Endothelial cell of umbilical vein (primary cell): ENCODE measurements at places on chromosomes 12 and 14. TPM values are rescaled to one million over a fixed set of nuclear protein-coding genes. Genes with fewer than 3 reads are reported as not detected.

ETFBKMT gene
- 2.4 and 3.1 TPM in 2 replicates for total RNA-seq

DNA sequence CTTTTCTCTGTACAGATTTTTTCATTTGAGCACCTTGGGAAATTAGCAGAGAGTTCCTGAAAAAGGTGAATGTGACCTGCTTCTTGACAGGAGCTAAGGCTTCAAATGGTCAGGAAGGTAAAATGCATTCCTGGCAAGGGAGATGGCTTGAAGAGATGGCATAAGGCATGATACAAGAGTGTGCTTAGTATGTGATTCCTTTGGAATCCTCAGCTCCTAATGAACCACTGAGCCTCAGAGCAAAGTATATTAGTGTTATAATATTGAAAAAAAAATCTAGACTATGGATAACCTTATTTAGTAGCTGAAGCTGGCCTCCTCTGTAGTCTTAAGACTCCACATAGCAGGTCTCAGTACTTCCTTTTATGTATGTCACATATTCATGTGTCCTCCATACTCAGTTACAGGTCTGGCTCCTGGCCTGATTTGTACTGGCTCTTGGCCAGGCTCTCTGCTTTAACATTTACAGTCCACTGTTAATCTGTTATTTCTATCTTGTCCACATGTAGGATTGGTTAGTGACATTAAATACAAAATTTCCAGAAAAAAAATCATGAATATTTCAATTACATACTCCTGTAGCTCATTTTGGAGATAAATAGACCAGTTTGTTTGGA lies 17.9 kb downstream of the TOGARAM1 start:
- peak; percentile 27 for DNase-seq

GRCh38 chr14:33768458-33768830 lies 182.4 kb downstream of the EGLN3 start:
- no peak for DNase-seq

GRCh38 chr12:118044075-118044474 lies 16.9 kb downstream of the WSB2 start:
- no peak for DNase-seq

GRCh38 chr12:115155665-115156645 lies 472.0 kb upstream of the TBX3 start:
- DNase-seq: no peak

CIROP gene
- total RNA-seq: not detected in 2 replicates

FAM186B gene
- total RNA-seq: 0.21 and 0.33 TPM in 2 replicates
